ENCODE measurements at places on chromosomes 1 and 21.

DNA sequence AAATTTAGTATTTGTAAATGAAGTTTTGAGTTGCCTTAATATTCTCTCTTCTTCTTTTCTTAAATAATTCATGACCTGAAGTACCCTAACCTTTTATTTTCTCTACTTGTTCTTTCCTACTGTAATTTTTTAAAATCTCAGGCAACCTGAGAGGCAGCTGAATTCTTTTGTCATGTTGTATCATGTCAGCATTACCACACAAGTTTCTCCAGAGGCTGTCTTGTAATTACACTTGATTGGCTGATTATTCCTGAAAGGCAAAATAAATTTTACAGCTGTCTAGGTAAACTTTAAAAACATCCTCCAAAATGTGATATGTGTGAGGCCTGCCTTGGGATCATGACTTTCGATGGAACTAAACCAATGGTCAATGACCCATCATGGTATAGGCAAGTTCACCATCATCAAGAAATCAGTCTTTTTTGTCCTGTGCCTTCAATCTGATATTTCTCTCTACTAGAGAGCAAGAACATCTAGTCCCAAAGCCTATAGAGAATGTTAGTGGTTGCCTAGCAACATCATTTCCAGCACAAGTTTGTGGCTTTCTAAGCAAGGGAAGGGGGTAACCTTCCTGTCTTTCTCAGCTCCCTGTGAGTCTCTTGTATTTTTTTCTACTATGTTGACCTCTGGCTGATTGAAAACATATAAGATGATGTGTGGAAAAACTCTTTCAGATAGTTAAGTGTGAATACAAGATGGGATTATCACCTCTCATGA lies 115.5 kb downstream of the GABPA start:
- DNase-seq: no peak

DNA sequence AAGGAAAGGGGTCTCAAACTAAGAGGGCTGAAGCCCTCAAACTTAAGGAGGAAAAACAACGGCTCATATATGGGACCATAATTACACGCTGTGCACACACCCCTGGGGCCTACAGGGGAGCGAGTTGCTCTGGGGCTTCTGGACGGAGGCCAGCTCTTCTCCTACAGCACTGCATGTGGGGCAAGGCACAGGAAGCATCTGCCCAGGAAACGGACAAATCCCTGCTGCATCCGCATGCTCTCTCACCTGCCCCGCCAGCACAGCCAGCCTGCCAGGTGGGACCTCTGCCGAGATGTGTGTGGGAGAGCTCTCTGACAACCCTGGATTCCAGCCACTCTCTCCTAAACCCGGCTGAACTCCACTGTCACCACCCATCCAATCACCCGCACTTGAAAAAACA lies 54.1 kb downstream of the MRPL37 start:
- DNase-seq: peak; percentile 60

- no peak for DNase-seq
Observed at GRCh38 chr1:31818206-31818605, 2.4 kb upstream of the SPOCD1 start.

DNA sequence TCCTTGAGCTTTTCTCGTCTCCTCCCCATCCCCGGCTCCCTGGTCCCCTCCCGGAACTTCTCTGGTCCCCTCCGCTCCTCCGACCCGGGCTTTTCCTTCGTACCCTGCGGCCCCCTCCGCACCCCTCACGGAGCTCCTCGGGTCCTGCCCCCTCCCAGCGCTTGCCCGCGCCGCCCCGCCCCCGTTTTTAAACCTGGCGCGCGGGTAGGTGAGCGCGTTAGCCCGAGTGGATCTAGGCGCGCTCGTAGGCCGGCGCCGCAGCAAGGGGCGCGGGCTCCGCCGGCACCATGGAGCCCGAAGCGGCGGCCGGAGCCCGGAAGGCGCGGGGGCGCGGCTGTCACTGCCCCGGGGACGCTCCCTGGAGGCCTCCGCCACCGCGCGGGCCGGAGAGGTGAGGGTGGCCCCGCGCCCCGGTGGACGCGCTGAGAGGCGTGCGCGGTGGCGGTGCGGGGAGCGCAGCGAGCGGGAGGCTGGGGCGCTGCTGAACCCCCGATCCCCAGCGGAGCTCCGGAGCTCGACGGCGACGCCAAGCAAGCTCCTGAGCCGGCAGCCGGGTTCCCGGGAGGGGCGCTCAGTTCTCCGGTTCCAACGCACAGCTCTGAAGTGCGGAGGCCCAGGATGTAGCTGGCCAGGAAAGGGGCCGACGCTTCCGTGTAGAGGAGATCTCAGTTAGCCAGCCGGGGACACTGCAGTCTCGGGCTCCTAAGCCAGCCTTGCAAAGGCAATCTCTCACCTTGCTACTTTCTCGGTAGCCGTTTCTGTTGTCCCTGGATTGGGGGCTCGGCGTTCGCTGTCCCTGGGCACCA lies at the start of gene RIPPLY3:
RIPPLY3 (plus strand) TSS at position 217 of the 806 bp plus-strand sequence; CDS start at position 288, 71 bp downstream.
- no peak for DNase-seq

- no peak for DNase-seq
Observed at GRCh38 chr1:52588535-52588934, 13.6 kb upstream of the GPX7 start.

GRCh38 chr1:32307324-32307723 lies 15.4 kb downstream of the HDAC1 start:
- no peak for DNase-seq

DNA sequence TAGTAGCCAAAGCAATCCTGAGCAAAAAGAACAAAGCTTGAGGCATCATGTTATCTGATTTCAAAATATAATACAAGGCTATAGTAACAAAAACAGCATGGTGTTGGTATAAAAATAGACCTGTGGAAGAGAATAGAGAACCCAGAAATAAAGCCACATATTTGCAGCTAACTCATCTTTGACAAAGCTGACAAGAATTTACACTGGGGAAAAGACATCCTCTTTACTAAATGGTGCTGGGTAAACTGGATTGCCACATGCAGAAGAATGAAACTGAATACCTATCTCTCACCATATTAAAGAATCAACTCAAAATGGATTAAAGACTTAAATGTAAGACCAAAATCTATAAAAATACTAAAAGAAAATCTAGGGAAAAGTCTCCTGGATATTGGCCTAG lies 59.5 kb upstream of the CD55 start:
- DNase-seq: no peak

- no peak for DNase-seq
Observed at GRCh38 chr21:44867999-44868700, 5.3 kb downstream of the PTTG1IP start.

DNA sequence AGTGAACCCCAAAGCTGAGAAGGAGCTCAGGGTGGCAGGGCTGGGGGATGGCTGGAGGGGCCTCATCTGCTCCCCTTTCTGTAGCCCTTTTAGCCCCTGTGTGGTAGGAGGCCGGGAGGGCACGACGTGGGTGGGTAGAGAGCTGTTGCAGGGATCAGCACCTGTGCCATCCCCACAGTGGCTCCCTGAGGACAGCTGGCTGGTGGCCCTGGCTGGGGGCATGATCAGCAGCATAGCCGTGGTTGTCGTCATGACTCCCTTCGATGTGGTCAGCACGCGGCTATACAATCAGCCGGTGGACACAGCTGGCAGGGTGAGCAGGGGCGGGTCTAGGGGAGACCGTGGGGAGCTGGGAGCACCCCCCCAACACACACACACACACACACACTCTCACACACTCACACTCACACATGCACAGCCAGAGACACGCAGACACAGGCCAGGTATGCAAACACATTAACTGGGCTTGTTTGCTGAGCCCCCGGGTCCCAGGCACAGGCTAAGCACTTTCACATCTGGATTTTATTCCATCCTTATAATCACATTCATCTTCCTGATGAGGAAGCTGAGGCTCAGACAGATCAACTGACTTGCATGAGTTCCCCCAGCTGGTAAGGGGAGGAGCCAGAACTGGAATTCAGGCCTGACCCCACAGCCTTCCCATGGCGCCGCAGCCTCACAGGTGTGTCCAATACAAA lies 2.5 kb downstream of the SLC25A34 start:
- DNase-seq: no peak

DNA sequence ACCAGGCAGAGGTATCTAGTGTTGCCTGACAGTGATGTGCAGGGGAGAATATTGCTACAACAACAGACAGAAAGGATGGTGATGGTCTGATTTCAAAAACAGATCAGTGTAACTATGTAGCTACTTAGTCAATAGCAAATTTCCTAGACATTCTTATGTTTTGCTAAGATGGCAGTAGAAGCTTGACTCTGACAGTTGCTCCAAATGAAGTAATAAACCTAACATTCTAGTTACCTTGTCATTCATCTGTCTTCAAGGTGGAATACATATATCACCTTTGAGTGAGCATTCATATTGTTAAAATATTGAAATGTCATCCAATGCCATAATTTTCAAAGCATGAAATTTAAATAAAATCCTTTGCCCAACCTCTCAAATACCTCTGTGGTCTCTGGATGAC lies 617.4 kb downstream of the USP25 start:
- DNase-seq: no peak

DNA sequence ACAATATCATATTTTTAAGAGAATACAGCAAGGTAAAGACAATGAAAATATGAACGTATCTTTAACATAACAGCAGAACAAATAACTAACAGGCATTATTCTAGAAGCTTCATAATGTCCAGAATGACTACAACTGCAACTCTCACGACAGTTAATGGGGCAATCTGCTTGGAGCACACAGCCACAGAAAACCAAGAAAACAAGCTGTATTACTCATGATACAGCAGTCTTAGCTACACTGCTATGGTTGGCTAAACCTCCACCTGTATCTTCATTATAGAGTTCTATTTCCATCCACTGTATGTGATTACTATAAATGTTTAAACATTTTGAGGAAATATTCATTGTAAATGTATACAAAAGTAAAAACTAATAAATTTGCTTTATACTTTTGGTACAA lies 139.9 kb downstream of the DPYD start:
- DNase-seq: no peak

DNA sequence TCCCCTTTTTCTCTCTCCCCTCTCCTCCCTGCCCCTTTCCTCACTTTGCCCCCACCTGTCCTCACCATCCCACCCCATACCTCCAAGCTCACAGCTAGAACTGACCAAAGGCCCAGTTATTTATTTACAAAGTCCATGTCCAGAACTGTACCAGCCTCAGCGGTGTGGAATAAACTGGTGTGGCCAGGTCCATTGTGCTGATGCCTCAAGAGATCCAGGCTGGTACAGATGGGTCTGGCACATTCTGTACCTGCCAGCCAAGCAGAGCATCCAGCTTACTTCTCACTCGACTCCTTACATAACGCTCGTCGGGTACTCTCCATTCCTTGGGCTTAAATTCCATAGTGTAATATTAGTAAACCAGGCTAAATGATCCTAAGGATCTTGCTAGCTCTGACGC lies 11.8 kb downstream of the PDZK1IP1 start:
- DNase-seq: no peak

DNA sequence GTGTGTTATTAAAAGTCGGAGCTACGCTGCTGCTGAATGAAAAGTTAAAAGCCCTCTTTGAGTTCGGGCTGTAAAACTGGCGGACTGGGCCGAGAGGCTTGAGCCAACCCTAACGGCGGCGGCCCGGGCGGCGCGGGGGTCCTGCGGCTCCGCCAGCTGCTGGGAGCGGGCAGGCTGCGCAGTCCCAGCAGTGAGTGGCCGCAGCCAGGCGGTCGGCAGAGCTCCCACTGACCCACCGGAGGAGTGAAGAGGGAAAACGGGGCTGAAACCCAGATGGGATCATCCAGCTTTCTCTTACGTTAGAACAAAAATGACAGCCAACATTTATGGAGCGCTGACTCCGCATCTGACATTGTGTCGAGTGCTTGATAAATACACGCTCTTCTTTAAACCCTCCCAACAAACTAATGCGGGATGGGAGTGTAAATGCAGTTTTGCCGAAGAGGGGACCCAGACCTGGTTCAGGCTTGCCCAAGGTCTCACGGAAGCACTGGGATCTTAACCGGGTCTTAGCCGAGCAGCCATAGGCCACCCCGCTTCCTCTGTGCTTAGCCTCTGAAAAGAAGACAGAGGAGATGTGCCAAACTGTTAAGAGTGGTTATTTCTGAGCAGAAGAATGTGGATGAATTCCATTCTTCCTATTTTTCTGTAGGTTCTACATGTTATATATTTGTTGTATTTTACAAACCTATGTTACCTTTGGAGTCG lies 3.5 kb downstream of the GRHL3 start:
- DNase-seq: no peak

DNA sequence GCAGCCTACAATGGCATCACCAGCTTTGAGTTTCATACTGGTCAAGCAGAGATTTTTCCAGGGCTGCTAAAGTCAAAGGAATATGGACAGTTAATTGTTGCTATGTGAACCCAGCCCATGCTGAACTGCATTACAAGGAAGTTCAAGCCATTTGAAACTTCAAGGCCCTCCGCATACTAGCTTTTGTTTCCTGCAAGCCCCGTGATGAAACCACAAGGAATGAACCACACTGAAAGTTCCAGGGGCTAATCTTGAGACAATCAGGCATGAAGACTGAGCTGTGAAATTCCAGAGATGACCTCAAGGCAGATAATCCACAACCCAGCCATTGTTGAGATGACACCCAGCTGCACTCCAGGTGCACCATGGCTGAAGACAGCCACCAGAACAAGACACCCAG lies 180.8 kb downstream of the C1orf21 start:
- no peak for DNase-seq

GRCh38 chr21:38769191-38769780 lies 36.4 kb upstream of the ETS2 start:
- peak; percentile 20 for DNase-seq

DNA sequence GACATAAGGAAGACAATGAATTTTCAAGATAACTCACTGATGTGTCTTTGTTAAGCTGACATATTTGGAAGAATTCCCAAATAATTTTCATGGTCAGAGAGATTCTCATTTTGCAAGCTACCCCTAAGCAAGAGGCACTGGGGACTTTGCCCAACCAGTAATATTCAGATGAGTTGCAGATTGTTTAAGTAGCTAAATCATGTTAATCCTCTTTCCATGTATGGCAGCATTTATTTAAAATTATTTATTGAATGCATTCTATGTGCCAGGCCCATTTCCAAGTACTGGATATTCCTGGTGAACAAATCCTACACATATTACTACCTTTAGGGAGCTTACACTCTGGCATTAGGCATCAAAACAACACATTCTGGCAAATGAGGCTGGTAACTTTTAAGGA lies 56.5 kb upstream of the BACH1 start:
- DNase-seq: no peak

DNA sequence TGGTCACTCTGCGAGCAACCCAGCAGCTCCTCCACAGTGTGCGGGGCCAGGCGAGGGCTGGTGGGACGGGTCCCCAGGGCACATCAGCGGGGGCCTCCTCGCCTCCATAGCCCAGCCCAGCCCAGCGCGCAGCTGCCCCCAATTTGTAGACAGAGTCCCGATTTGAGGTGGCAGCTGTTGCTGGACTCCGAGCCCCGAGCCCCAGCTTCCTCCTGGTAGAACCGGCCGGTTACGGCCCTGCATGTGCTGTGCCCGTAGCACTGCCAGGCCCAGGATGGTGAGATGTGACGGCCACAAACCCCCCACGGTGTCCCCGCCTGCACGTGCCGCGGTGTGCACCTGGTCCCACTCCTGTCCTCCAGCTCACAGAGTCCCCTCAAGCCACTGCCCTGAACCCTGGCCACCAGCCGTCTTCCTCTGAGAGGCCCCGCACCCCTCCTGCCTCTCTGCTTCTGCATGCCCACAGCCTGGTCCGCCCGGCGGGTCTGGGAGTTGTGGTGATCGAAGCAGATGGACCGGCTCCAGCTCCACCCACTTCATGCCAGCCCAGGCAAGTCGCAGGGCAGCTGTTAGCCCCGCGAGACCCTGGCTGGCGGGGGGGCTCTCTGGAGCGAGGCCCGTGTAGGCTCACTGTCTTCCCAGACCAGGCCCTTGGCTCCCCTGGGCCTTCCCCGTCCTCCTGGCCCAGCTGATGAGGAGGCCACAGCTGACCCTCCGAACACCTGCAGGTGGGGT lies 55.5 kb downstream of the MORN1 start:
- DNase-seq: no peak

GRCh38 chr1:75632350-75632949 lies 21.5 kb upstream of the SLC44A5 start:
- DNase-seq: peak; percentile 35

- DNase-seq: peak; percentile 78
Observed at GRCh38 chr1:6440198-6441126, 15.9 kb downstream of the ESPN start.

Data from urothelium cell line (cell line).